ENCODE measurements at places on chromosomes 3 and 15. TPM values are rescaled to one million over a fixed set of nuclear protein-coding genes. Genes with fewer than 3 reads are reported as not detected.

Gene CCDC39
- total RNA-seq: not detected

Gene PRICKLE2
- 30.3 TPM for total RNA-seq

Gene STARD9
- total RNA-seq: 1.8 TPM

DNA sequence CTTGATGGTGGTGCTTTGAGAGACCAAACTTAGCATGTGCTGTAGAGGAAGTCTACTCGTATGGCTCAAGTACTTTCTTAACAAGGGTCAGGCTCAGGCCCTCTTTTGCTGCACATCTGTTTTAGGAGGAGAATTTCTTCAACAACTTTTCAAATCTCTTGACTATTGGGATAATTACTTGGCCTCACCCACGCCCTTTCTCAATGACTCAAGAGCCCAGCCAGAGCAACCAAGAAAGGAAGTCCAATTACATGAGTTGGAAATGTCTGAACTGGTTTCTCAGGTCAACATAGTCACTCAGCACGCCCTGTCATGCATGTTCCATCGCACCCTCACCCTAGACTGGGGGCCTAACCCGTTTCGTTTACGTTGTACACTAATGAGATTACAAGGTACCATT is 44.8 kb upstream of the UMPS start:
- DNase-seq: no peak

DNA sequence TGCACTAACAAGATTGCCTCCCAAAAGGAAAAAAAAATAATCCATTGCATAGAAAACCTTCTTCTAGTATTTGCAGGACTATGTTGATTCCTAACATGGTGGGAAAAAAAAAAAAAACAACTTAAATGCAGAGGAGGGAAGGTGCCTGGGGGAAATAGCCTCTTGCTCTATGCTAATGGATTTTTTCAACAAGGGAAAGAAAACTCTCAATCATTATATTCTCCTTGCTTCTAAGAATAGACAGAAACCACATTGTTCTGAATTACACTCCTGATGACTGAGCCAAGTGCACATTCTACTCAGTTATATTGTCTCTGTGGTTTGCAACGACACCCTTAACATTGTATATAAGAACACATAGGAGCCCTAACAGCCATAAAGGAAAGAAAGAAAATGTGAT is 760.2 kb downstream of the NAALADL2 start:
- no peak for DNase-seq

DNA sequence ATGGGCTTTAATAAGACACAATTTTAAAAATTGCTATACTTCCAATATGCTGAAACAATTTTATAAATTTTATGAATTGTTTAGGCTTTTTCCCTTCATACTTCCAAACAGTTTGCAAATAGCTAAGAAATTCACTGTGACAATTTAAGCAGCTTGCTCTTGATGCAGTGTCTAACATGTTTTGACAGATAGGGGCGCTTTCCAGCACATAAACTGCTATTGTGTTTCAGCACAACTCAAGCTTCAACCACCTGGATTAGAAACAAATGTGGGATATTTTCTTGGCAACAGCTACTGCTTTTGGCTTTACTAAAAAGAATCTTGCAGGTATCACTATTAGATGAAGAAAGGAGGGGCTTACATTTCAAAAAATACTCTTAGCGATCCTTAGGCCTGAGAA is 565.8 kb upstream of the DPPA4 start:
- DNase-seq: no peak

DNA sequence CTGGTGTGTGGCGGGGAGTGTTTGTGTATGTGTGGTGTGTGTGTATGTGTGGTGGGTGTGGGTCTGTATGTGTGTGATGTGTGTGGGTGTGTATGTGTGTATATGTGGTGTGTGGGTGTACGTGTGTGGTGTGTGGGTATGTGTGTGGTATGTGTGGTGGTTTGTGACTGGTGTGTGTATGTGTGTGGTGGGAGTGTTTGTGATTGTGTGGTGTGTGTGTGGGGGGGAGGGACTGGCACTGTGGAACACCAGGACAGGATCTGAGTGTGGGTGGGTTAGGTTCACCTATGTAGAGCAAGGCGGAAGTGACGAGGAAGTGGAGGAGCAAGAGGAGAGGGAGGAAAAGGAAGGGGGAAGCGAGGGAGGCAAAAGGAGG is 510.8 kb downstream of the SHQ1 start:
- no peak for DNase-seq

GRCh38 chr3:13019243-13020095 is 53.8 kb downstream of the IQSEC1 start:
- peak; percentile 72 for DNase-seq

DNA sequence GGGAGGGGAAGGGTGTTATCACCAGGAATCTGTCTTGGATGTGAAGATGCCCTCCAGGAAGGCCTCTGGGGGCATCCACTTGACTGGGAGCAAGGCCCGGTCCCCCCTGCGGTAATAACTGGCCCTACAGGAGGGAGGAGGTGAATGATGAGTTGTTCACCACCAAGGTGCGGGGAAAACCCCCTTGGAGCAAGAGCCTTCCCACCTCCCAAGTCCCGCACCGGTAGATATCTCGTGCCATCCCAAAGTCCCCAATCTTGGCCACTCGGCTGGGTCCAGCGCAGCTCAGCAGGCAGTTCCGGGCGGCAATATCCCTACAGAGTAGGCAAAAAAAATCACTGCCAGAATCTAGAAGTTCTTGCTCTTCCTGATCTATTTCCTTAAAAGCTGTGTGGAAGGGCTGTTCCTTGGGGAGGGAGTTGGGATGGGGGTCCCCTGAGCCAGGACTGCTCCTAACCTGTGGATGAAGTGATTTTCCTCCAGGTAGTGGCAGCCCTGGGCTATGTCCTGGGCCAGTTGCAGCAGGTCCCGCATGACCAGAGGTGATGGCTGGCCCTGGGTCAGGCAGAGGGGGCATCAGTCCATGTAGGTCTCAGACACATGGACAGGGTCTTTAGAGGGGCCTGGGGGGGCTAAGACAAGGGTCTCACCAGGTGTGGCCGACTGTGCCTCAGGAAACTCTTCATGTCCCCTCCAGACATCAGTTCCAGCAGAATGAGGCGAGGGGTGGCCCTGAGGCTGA is 8.7 kb downstream of the LTK start:
- no peak for DNase-seq

DNA sequence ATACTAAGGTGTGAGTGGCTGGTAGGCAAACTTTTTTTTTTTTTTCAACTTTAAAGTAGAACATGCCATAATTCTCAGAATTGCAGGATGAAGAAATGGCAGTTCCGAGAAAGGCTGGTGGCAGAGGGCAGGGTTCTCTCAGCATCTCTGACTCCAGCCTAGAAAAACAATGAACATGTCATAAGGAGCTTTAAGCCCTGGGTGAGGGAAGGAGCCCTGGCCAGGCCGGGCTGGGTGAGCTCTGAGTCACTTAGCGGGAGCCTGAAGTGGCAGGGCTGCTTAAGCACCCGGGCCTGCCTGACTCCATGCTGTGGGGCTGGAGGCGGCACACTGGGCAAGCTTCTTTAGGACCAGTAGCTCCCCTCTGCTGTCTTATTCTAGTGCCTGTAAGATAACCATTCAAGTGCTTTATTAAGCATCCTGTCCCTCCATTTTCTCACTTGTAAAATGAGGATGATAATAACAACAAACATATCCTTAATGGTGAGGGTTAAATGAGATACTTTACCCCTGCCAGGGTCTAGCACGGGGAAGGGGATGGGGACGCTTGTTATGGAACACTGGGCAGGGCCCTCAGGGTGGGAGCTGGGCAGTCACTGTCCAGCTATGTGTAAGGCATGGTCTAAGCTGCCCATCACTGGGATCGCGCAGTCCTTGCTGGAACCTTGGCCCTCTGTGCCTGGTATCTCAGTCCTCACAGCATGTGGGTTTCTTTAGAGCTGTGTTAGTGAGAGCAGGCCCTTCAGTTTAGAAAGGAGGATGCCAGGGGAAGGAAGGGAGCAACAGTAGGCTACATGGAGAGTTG is 18.4 kb downstream of the SMAD6 start:
- peak; percentile 67 for DNase-seq

- DNase-seq: no peak
Observed at GRCh38 chr3:10474275-10474646, 31.1 kb downstream of the ATP2B2 start.
